ENCODE measurements at places on chromosomes 7 and 10. TPM values are rescaled to one million over a fixed set of nuclear protein-coding genes. Genes with fewer than 3 reads are reported as not detected.

ZNF32 gene
- 7.9 TPM for total RNA-seq

GALNT17 gene
- not detected for total RNA-seq

LRRD1 gene
- not detected for total RNA-seq

TSPAN14 gene
- 61.9 TPM for total RNA-seq

DOCK4 gene
- 1.5 TPM for total RNA-seq

COL13A1 gene
- total RNA-seq: not detected

All from activated T-helper 17 cell treated with anti-CD3 and anti-CD28 coated beads, Interleukin-2, amount 50 U/mL, for 72 hours (primary cell).